ENCODE measurements at places on chromosomes 6 and 20.

DNA sequence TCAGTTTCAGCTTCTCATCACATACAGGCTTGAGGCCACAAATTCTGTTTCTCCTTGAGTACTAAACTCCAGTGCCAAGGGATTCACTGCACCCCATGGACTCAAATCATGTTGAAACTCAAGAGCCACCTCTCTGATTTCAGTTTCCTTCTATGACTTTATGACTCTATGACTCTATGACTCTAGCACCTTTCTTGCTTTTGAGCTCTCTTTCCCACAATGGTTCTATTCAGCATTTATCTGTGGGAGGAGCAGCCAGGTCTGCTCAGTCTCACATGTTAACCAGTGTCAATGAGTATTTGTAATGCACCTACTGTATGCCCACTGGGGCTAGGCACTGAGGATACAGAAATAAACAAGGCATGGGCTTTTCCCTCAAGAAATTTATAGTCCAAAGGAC is 14.6 kb upstream of the SLC22A2 start:
- DNase-seq = no peak

- peak; percentile 34 for DNase-seq
These were observed 5.1 kb downstream of the SOX12 start for GRCh38 chr20:330233-331149.

- DNase-seq = no peak
These were observed 38.0 kb upstream of the IPCEF1 start for GRCh38 chr6:154394571-154394970.

DNA sequence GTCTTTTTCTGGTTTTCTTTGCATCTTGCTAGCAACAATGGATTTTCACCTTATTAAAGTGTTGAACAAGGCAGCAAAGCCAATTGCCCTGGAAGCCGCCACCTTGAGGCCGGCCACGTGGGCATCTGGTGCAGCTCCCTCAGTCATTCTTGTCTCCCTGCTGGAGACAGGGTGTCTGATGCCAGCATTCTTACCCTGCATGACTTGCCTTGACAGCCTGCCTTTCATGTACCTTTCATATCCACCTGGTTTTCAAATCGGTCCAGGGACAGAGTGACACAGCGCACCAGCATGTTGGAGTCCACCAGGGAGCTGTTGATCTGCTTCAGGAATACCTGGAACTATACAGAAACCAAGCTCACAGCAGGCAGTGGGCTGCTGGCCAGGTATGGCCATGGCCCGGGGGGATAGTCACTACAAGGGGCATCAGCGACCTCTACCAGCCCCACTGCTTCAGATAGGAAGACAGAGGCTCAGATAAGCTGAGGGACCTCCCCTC is 49.8 kb downstream of the MYH7B start:
- no peak for DNase-seq

- DNase-seq = no peak
These were observed 19.2 kb downstream of the TSPYL4 start for GRCh38 chr6:116234689-116235088.

DNA sequence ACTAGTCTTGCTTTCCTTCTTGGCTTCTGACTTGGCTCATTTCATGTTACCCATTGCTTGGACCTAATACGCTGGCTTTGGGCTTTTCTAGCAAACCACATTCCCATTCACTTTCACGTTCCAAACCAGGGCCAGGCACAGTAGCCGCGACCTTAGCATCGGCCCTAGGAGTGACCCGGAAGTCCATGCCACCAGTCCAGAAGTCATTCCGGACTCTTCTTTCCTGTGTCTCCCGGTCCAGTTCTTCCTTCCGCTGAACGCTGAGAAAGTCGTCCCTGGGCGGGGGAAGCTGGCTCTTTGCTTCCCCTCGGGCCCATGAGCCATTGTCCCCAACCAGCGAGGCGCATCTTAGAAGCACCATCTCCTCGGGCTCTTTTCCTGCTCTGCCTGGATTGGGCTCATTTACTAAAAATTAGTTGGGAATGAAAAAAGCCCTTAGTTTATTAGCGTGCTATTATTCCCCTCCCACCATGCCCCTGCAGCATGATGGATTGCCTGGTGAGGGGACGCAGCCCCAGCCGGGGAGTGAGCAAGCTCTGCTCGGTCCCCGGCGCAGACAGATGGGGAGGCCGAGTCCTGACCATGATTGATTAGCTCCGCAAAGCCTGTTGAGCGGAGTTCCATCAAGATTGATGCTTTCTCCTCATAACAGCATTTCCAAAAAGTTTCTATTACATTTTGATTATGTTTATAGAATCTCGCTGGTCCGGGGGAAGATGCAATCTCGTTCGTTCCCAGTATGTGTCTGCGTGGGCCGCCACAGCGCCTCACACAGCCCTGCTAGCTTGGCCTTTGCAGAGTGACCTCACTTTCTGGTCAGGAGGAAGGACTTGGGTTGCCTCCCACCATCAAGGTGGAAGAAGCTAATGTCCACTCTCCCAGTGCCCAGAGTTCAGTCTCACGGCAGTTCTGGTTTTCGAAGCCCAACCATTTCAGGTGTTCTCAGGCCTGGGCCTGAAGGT is 115.1 kb upstream of the TOP1 start:
- no peak for DNase-seq

DNA sequence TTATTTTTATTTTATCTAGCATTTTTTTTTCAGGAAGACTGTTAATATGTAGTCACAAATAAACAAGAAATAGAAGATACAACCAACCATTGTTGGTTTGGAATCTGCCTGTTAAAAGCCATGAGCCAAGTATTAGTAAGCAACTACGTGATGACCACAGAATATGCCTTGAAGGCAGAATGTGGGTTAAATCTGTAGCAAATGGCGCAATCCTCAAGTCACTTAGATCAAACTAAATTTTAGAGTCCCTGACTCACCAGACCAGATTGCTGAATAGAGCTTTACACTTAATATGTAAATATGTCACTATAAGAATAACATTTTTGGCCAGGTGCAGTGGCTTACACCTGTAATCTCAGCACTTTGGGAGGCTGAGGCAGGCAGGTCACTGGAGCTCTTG is 800.1 kb upstream of the CITED2 start:
- no peak for DNase-seq
